Stimulated activated naive CD8-positive, alpha-beta T cell treated with anti-CD3 and anti-CD28 coated beads, Interleukin-15, Interleukin-2, amounts not matched to agents 100 U/mL and 50 U/mL, for 24 hours (primary cell): ENCODE measurements at places on chromosomes 6 and 20.

DNA sequence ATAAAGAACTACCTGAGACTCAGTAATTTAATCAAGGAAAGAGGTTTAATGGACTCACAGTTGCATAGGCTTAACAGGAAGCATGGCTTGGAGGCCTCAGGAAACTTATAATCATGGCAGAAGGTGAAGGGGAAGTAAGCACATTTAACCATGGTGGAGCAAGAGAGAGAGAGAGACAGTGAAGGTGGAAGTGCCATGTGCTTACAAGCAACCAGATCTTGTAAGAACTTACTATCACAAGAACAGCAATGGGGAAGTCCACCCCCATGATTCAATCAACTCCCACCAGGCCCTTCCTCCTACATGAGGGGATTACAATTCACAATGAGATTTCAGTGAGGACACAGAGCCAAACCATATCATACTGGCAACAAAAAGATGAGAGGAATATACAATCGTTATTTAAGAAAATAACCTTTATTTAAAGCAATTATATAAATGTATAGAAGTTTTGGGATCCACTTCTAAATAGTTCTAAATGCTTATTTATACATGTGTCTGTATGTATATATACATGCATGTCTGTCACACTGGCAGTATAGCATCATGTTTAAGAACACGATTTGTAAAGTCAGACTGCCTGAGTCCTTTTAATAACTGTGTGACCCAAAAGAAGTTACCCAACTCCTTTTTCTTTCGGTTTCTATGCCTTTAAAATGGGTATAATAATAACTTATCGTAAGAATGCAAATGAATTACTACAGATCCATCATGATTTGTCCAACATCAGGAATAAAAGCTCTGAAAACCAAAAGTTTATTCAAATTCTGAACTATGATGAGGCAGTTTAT is 255.7 kb upstream of the THEMIS start:
- no peak for DNase-seq

- DNase-seq: no peak
Measured at GRCh38 chr6:53395986-53396385, 47.2 kb upstream of the ELOVL5 start.

DNA sequence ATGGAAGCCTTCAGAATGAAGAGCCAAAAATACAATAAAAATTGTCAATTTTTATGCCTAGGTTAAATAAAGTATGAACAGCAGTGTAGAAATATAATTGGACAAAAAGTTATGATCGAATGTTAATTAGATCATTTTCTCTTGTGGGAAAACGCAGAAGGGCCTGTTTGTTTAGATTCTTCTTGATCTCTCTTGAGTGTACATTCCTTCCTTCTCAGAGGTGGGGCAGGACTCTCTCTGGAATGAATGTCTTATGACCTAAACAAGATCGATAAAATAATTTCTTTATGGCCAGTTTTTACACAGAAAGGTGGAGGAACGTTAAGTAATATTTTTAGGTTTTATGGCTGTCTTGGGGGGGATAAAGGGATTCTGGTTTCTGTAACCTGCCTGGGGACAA is 500.1 kb upstream of the MARCKS start:
- DNase-seq: no peak

DNA sequence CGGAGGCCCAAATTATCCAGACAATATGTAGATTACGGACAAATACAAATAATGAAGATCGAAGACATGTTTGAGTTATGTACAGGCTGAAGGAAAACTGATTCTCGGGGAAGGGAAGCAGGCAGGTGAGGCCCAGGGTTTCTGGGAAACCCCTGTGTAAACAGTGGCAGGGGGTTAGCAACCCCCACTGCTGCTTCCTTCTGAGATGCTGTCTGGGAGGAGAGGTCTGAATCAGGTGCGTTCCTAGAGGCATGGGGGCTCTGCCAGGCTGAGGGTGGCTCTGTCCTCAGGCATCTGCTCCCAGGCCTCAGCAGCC is 7.2 kb upstream of the MDGA1 start:
- no peak for DNase-seq

GRCh38 chr20:58708246-58708931 is 15.8 kb downstream of the NPEPL1 start:
- no peak for DNase-seq

GRCh38 chr6:142238881-142239280 is 62.9 kb upstream of the ADGRG6 start:
- DNase-seq: no peak

GRCh38 chr6:16505711-16506357 is 255.4 kb downstream of the ATXN1 start:
- DNase-seq: no peak

- DNase-seq: peak; percentile 75
Measured at GRCh38 chr6:73732845-73733675, 37.1 kb downstream of the CD109 start.

GRCh38 chr6:160327981-160328380 is 20.2 kb upstream of the SLC22A3 start:
- no peak for DNase-seq

DNA sequence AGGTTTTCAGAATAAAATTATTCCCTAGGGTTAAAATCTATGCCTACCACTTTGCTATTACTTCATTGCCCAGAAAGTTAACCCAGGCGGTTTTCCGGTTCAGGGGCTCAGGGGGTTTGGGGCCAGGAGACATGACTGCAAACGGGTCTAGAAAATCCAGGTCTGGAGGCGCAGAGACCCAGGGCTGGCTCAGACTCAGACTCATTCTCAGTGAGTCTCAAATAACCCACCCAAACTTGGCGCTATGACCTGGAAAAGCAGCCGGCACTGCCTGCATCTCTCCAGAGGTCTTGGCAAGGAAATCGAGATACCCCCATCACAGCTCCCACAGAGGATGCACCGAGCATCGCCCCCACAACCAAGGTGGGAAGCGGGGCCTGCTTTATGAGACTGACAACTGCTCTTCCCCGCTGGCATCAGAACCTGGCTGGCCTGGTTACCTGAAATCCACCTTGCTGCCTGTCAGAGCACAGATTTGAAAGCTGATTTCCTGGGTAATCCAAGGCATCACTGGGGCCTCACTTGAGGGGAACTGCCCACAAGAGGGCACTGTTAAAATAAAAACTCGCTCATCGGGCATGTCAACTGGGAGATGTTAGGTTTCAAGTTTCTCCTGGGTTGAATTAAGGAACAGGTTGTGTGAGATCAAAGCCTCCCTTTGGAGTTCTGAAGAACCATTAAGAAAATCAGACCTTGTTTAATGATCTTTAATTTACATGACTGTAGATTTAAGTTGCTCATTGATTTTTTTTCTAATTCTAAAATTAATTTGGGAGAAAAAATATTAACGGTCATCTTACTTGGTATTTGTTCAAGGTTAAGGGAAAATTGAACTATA is 55.1 kb downstream of the KIF16B start:
- peak; percentile 10 for DNase-seq

GRCh38 chr6:82786248-82786647 is 279.4 kb downstream of the UBE3D start:
- DNase-seq: no peak

- no peak for DNase-seq
Measured at GRCh38 chr6:128167552-128167951, 266.7 kb upstream of the THEMIS start.

DNA sequence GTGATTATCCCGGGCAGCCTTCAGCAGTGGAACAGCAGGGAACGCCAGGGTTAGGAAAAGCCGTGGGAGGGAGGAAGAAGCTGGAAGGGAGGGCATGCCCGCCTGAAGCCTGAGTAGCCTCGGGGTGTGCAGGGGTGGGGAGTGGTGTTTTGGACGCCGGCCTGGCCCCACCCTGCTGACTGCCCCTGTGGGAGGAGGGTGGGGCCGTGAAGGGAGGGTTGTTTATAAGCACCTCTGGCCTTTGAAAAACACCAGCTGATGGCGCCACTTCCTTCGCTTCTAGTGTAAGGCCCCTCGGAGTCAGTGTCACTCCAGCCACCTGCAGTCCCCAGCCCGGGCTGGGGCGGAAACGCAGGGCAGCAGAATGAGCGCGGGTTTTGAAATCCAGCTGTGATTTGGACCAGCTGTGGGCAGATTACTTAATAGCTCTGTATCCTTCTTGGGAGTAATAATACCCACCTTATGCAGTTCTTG is 52.8 kb upstream of the BMP6 start:
- no peak for DNase-seq

DNA sequence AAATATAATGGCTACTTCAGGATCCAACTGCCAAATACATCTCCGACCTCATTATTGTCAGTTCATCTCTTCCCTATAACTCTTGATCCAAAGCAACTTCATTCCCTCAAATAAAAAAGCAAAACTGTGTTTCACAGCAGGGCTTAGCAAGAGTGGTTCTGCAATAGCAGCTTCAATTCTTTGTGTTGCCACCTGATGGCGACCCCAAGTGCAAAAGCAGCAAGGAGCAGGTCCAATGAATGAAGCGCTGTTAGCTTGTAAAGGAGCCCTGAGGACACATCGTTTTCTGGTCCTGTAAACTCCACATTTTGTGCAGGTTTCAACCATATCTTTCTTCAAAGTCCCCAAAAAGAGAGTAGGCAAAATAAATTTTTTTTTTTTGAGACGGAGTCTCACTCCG is 19.6 kb downstream of the RTN4IP1 start:
- DNase-seq: no peak

DNA sequence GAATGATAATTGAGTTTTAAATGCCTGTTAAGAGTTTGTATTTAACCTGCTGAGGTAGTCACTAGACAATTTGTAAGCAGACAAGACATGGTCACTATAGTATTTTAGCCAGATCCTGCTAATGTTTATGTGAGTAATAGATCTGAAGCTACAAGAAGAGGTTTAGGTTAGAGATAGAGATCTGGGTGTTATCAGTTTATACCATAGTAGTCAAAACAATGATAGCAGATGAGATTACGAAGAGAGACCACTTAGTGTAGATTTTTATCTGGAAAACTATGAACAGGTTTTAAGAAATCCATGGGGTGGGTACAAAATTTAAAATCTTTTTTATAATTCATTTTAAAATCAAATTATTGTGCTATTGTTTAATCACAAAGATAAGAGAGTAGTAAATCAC is 47.5 kb downstream of the PHIP start:
- DNase-seq: no peak

DNA sequence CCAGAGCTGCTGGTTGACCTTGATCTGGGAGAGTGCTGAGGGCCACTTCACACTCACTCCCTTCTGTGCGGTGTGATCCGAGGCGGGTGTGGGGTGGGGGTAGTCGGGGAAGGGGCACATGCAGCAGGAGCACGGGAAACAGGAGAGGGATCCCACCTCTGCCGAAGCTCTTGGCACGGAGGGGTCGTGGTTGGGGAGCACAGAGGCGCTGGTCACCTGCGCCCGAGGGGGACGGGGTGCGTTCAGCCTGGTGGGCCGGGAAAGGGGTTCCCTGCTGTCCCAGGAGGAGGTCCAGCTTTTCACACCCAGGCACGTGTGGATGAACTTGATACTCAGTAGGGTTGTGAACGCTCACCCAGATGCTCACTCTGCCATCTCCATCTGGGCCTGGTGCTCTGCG is 17.3 kb downstream of the SS18L1 start:
- no peak for DNase-seq

DNA sequence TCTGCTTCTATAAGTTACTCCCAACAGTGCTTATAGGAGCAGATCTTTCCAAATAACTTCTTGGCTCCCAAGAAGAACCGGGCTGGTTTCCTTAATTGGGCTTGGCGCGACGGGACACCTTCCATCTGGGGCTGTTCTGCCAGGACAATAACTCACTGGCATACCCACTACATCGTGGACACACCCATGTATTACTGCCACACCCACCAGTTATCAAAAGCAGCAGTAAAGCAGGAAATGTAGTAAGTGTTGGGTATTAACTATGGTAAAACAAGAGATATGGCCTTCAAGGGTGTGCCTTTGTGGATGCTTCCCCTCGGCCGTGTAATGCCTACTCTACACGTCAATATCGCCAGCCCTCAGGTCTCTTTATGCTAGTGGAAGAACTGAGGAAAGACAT is 24.7 kb downstream of the CNKSR3 start:
- DNase-seq: no peak

DNA sequence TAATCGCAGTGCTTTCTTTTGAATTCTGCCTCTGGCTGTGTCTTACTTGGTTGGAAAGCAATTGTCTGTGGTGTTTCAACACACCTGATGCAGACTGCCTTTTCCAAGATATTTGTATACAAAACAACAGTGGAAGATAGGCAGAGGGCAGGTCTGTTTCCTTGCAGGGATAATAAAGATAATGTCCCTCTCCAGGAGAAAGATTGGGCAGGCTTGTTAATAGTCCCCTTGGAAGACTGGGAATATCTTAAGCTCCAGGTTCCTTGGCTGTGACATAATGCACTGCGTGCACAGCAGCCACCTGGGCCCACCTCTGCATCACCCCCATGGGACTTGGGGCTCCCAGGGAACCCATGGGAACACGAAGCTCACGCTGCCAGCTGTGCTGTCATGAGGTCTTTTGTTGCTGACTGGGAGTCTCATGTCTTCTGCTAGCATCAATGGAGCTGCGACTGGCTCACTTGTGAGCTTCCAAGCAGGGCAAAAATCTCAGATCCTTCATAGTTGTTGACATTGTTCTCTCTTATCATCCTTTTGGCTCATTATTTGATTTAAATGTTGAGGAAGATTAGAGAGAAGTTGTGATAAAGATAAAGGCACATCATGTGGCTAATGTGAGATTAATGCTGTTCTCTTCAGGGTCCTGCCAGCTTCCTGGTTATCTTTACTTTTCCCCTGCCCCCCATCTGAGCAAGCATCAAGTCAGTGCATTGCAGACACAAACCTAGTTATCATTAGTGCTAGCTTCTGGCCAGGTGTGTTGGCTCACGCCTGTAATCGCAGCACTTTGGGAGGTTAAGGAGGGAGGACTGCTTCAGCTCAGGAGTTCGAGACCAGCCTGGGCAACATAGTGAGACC is 107.1 kb upstream of the ASF1A start:
- no peak for DNase-seq

DNA sequence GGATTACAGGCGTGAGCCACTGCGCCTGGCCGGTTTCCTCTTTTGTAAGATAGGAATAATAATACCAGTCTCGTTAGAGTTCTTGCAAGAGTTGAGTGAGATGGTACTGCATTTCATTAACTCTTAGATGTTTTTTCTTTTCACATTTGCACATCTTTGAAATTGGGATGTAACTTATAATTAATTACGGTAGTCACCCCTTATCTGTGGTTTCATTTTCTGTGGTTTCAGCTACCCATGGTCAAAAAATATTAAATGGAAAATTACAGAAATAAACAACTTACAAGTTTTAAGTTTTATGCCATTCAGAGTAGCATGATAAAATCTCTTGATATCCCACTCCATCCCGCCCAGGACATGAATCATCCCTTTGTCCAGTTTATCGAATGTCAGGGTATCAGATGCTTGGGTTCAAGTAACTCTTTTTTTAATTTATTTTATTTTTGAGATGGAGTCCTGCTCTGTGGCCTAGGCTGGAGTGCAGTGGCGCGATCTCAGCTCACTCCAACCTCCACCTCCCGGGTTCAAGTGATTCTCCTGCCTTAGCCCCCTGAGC is 15.4 kb downstream of the PTK7 start:
- no peak for DNase-seq

GRCh38 chr6:160795721-160796120 is 93.7 kb downstream of the PLG start:
- DNase-seq: no peak
